Activated T-cell treated with anti-CD3 and anti-CD28 coated beads for 1 hour (primary cell): ENCODE measurements at places on chromosomes 6 and 20.

GRCh38 chr6:170049641-170050561 is 241.0 kb downstream of the DLL1 start:
- no peak for DNase-seq

DNA sequence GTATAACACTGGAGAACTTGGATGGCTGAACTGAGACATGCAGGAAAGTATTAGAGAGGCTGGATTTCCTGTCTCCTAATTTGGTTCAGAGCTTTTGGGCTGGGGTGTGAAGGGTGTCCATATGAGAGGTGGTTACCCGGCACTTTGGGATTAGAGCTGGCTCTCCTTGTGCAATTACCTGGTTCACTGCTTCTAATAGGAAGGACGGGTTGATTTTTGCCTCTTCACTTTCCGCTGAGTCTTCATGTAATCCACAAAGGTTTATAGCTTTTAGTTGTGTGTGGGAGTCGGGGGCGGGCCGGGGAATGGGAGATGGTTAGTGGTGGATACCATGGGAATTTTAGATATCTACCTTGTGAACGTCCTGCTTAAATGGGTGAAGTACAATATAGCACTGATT is 151.5 kb downstream of the BTBD3 start:
- DNase-seq = no peak

GRCh38 chr6:2232445-2232844 is 13.0 kb downstream of the GMDS start:
- no peak for DNase-seq

DNA sequence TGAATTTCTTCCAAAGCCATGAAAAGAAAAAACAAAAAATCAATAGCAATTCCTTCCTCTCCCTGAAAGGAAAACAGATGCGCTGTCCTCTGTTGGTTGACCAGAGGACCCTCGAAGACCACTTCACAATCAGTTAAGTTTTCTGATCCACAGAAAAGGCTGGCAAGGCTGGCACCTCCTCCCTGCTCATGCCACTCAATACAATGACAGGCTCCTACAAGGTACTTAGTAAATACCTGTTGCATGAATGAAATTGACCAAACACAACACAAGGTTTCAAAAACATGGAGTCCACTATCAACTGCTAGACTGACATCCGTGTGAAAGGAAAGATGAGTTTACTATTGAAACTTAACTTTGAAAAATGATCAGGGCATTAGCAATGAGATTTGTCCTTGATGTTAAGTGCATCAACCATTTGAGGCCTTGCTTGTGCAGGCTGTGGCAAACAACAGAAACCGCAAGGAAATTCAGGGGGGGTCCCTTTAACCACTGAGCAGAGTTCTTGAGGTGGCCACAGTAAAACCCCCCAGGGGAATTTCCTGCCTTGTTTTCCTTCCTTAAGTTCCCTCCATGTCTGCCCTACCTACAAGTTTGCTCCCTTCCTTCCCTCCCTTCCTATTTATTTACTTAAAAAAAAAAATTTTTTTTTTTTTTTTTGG is 27.9 kb upstream of the RTF2 start:
- DNase-seq = no peak

- DNase-seq = no peak
Observed at GRCh38 chr6:149208134-149208601, 109.3 kb upstream of the TAB2 start.

DNA sequence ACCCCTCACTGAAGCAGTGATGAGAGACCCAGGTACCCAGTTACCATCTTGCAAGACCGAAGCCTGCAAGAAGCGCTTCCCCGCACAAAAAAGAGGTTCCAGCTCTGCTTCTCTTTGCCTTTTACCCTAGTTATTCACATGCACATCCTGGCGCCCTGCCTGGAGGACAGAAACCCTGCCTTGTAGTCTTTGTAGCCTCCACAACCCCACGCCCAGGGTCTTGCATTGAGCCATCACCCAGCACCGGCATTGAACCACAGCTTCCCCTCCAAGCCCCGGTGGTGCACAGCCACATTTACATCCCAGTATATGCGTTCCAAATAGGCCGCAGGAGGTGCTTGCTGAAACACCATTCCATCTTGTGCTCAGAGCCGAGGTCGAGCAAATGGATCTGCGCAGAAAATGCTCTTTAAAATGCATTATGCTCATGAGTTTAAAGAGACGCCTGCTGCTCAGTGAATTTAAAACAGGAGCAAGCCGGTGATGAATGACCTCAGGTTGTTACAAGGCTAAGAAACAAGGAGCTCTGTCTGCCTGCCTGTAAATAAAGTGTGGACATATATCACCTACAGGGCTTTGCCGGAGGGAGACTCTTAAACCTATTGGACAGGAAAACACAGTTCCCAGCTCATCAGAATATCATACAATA is 61.7 kb downstream of the GNAS-AS1 start:
- no peak for DNase-seq

DNA sequence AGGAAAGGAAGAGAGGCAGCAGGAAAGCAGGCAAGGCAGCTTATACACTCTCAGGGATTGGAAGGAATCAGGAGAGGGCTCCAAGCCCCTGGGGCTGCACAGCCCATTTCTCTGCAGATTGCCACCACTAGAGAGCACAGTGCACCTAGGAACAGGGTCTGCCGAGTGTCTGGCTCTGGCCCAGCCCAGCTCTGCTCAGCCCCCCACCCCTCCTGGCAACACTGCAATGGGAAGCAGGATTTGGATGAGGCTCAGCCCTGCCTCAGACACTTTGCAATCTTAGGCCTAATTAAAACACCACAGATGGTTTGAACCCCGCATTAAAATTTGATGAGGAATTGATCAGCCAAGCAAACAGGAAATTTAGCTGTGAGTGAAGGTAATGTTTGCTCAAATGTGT is 252.7 kb downstream of the DHX35 start:
- DNase-seq = no peak

- DNase-seq = no peak
Observed at GRCh38 chr6:14540810-14541540, 423.4 kb downstream of the CD83 start.

DNA sequence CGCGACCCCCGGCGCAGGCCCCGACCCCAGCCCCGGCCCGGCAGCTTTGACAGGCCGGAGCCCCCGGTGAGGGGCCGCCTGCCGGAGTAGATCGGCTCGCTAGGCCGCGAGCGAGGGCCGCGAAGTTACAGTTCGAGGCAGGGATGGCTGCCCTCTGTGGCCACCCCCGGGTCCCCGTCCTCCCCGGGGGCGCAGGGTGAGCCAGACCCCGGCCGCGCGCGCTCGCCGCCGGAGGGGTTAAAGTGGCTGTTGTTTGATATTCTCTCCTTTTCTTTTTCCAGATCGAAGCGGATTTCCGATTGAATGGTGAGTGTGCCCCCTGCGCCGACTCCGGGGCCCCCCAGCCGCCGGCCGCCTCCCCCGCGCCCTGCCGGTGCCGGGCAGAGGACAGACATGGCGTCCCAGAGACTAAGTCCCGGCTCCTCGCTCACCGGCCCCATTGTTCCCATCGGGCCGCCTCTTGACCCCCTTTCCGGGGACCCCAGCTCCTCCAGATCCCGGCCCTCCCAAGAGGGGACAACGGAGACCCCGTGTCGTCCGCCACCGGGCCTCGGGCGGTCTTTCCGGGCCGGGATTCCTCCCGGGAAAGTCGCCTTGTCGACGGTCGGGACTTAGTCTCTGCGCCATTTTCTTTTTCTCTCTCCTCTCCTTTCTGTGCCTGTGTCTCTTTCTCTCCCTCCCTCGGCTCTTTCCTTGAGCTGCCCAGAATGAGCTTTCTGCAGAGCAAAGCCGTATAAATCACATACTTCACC is 704 bp downstream of the TOP1 start:
- peak; percentile 14 for DNase-seq

- peak; percentile 49 for DNase-seq
Observed at GRCh38 chr6:144013486-144013909, 5.4 kb upstream of the PLAGL1 start.

DNA sequence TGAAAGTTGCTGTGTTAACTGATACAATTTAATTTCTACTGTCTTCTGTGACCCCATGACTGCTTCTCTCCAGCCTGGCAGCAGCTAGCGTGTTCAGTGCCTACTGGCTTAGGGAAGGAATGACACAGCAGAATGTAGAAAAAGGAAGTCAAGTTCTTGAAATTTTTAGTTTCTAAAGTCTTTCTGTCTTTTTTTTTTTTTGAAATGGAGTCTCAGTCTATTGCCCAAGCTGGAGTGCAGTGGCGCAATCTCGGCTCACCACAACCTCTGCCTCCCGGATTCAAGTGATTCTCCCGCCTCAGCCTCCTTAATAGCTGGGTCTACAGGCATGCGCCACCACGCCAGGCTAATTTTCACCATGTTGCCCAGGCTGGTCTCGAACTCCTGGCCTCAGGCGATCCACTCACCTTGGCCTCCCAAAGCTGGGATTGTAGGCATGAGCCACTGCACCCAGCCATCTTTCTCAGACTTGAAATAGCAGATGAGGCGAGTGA is 39.3 kb downstream of the PCNA start:
- DNase-seq = no peak

GRCh38 chr6:51550243-51550642 is 537.2 kb downstream of the PKHD1 start:
- DNase-seq = no peak

DNA sequence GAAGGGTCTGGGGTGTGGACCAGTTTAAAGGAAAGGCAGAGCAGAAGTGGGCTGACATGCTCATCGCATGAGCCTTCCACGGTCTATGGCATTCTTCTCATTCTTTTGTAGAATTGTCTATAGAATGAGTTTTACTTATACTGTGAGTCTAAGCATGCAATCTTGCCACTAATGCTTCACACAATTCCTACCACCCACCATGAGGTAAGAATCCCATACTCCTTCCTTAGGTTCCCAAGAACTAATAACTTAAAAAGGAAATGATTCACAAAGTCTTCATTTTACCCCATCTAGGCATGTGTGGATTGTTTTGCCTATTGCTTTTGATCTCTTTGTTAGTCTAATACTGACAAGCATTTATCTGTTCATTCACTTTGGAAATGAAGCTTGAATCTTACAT is 195.2 kb downstream of the LY86 start:
- DNase-seq = no peak
